Activated gamma-delta T cell treated with Interleukin-2 at 50 U/mL for 16 hours (primary cell): ENCODE measurements at places on chromosomes 5 and 9.

DNA sequence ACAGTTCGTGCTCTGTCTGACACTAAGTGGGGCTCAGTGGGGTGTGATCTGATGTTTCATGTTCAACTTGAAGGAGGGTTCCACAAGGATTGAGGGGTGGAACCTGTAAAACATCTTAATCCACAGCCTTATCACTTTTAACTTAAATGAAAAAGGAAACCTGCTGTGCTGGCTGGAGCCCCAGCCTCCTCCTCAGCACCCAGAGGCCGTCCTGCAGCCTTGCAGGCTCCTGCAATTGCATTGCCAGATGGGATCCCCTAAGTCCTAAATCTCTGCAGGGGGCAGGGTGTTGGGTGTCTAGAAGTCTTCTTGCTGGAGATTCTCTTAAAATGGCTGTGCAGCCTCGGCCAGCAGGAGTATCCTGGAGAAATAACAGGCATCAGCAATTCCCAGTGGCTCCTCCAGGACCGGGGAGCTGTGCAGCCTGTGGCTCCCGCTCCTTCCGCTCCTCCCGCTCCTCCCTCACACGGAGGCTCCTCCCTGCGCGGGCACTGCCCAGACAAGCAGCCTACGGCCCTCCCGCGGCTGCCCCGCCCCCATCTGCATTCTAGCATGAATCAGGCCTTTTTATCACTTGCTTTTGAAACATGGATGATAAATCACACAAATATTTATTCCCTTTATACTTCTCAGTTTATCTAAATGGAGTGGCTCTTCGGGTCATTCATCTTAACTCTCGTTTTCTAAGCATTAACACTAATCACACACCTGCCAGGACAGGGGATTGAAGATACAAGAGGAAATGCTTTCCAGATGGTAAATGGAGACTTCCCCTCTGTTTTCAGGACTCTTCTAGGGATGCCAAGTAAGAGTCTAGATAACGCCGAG lies 131.0 kb downstream of the ADAMTS16 start:
- DNase-seq: no peak

DNA sequence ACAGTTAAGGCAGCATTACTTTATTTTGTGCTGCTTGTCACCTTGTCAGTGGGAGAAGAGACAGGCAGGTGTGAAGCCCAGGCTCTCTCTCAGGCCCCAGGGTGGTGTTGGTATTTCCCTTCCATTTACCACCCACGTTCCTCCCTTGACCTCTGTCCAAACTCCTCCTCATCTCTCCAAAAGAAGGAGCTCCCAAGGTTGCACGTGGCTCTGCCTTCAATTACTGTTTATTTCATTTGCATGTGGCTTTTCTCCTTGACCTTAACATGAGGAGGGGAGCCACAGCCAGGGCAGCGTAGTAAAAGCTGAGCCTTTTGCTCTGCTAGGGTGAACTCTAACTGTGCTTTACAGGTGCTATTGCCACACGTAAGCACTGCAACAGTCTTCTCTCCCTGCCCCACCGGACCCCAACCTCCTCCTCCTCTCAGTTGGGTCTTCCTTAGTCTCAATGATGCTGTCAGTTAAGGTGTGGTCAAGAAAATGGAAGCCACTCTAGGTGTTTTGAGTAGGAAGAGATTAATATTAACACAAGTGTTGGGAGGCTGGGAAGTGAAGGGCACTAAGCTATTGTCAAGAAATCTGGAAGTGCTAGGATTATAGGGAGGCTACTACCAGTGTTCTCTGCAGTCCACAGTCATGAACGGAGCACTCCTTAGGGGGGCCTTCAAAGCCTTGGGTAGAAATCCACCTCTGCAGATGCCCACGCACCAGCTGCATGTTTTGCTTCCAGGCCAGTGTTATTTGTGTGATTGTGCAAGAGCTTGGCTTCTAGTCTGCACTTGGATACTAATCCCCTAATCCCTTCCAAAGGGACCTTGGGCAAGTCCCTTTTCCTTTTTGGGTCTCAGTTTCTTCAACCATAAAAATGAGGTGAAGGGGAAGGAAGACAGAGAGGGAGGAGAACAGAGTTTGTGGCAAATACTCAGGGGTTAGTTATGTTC lies 3.9 kb upstream of the ALDH1B1 start:
- no peak for DNase-seq

GRCh38 chr9:104866191-104866590 lies 61.8 kb downstream of the ABCA1 start:
- DNase-seq: no peak

GRCh38 chr5:74374656-74375055 lies 265.9 kb downstream of the ENC1 start:
- no peak for DNase-seq

GRCh38 chr9:109476642-109477257 lies 21.4 kb downstream of the PTPN3 start:
- no peak for DNase-seq

- DNase-seq: no peak
These were observed 1.4 kb upstream of the CAMSAP1 start for GRCh38 chr9:135908754-135909204.

GRCh38 chr9:117416856-117417255 lies 2.0 kb upstream of the ASTN2 start:
- no peak for DNase-seq

DNA sequence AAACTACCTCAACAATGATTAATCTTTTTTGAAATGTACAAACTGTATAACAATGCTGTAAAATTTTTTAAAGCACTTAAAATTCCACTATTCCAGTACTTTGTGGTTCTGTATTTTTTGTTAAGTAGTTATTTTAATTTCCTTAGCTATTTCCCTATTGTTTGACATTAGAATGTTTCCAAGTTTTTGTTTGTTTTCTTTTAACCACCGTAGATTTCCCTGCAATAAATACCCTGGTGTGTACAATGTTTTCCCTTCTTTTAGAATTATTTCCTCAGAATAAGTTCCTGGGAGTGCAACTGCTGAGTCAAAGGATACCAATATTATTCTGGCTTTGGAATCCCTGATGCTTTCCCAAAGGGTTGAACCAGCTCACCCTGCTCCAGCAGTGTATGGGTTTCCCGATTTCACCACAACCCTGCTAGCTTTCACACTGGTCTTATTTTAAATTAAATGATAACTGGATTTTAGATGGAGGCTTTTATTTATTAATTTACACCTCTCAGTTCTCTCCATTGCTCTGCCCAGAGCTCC lies 20.6 kb upstream of the ANGPTL2 start:
- no peak for DNase-seq

- no peak for DNase-seq
These were observed 4.9 kb upstream of the ROR2 start for GRCh38 chr9:91954841-91955471.

DNA sequence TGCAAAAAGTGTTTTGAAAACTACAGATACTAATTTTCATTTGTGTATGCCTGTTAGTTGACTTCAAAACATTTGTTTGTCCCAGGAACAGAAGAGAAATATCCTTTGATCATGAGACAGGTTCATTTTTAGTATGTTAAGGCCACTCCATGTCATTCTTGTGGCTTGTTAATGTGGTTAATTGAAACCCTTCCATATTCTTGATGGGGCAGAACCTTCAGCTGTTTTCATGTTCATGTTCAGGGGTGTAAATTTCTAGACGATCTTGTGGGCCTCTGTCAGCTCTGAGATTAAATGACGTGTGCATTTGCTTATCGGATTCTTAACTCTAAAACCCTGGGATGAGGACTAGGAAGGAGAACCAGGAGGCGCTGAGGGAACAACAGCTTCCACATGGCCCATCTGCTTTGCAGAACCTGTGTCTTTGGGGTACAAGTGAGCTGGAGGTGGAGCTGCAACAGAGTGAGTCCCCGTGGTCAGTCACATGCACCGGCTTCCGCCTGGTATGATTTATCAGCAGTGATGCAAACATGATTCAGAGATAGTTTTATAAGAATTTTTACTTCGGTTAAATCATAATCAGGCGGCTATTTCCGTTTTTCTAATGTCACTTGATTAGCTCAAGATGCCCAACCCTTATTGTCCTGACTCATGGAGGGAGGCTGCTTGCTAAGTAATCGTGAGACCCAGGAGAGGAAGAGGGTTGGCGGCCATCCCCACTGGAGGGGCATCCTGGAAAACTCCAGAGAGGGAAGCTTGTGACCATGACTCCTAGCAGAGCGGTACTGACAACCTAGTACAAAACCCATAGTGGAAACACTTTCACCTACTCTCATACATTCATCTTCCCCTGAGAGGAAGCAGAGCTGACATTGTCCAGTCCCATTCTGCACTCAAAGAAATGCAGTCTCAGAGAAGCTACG lies 138.4 kb downstream of the C9orf152 start:
- DNase-seq: no peak

DNA sequence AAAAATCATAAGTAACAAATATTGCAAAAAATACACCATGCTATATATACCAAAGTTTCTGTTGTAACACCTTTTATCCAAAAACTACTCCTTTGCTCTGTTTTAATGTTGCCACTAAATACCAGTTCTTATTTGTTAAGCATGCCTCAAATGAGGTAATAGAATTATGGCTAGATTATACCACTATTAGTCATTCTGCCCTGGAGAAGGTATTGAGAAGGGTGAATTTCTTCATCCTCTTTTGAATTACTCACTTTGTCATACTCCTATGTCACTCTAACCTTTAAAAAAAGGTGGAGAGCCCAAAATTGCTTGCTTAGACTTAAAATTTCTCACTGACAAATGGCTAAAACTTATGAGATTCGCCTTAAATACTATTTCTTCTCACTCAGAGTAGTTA lies 750.9 kb downstream of the MAT2B start:
- DNase-seq: no peak

DNA sequence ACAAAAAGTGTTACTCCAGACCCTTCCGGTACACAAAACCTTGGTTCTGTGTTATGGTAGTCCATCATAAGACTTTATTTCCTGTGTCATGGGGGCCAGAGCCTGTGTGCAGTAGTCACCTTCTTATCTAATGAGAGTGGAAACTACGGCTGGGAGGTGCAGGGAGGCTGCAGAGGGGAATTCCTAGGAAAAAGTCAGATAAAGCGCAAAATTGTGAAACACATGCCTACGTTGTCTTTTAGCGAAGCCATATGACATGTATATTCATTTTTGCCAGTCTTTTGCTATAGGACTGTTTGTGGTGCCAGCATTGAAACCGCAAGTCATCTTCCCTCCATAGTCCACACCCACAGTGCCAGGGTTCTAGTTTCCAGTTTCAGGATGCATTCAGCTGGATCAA lies 80.7 kb downstream of the PPARGC1B start:
- DNase-seq: no peak

DNA sequence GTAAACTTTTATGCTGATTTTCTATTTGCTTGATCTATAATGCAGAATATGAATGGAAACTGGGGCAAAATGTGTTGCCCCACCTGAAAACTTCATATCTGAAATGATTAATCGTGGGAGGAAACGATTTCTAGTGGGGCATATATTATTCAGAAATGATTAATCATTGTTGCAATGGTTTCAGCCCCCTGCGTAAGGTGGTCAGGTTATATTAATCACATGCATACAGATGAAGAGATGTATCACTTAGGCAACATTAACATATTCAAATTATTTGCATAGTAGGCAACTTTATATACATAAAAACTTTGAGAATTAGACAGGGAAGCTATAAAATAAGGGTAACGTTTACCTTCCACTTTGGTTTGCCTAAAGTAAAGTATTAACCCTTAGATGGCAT lies 49.8 kb downstream of the LSM11 start:
- DNase-seq: no peak
